Neural progenitor cell (in vitro differentiated cells): ENCODE measurements at places on chromosomes 2 and 18. TPM values are rescaled to one million over a fixed set of nuclear protein-coding genes. Genes with fewer than 3 reads are reported as not detected.

The CCDC150 gene
- 56.1 and 69.4 TPM in 2 replicates for total RNA-seq

- H3K27me3 ChIP-seq, result no peaks in the 10 kb centered on the region
- H3K36me3 ChIP-seq, result no peaks in the 10 kb centered on the region
Measured at GRCh38 chr2:98634406-98635092, 26.2 kb downstream of the UNC50 start.

DNA sequence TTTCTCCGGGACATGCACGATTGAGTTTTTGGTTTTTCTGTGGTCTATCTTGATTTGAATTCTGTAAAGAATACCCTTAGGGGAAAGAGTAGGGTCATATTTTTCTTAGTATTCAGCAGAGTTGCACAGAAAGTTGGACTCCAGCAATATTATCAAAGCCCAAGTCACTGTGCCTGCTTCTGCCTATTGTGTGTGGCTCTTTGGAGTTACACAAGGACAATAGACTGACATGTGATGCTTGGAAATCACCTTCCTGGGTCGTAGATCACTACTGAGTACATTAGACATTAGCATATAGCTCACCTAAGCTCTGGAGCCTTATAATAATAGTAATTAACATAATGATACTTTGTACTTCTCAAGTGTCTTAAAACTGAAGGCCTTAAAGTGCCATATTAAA lies 238.8 kb upstream of the FOSL2 start:
- H3K4me1 ChIP-seq, result no peaks in the 10 kb centered on the region
- no peaks in the 10 kb centered on the region for H3K36me3 ChIP-seq
- H3K27ac ChIP-seq, result no peak overlapping the region
- H3K27me3 ChIP-seq, result no peaks in the 10 kb centered on the region

GRCh38 chr2:185689906-185690539 lies 48.6 kb upstream of the FSIP2 start:
- no peaks in the 10 kb centered on the region for H3K27me3 ChIP-seq
- H3K4me1 ChIP-seq, result no peaks in the 10 kb centered on the region
- H3K4me3 ChIP-seq, result no peak overlapping the region
- no peak for DNase-seq
- H3K27ac ChIP-seq, result no peak overlapping the region
